Endothelial cell (in vitro differentiated cells): ENCODE measurements at places on chromosomes 3 and 15. TPM values are rescaled to one million over a fixed set of nuclear protein-coding genes. Genes with fewer than 3 reads are reported as not detected.

GRCh38 chr15:84648539-84648938 lies 5.5 kb downstream of the WDR73 start:
- H3K4me3 ChIP-seq = peak overlapping the region; percentile 62
- H3K27ac ChIP-seq = peak overlapping the region; percentile 34
- peaks cover 5% of the 10 kb centered on the region for H3K27me3 ChIP-seq
- no peak for DNase-seq
- H3K4me1 ChIP-seq = peaks cover 13% of the 10 kb centered on the region

- H3K27me3 ChIP-seq = no peaks in the 10 kb centered on the region
- no peaks in the 10 kb centered on the region for H3K4me1 ChIP-seq
- H3K4me3 ChIP-seq = no peak overlapping the region
- H3K27ac ChIP-seq = no peak overlapping the region
- no peak for DNase-seq
- peaks cover 12% of the 10 kb centered on the region for H3K36me3 ChIP-seq
Measured at GRCh38 chr15:76776969-76777368, 128.2 kb downstream of the SCAPER start.

DNA sequence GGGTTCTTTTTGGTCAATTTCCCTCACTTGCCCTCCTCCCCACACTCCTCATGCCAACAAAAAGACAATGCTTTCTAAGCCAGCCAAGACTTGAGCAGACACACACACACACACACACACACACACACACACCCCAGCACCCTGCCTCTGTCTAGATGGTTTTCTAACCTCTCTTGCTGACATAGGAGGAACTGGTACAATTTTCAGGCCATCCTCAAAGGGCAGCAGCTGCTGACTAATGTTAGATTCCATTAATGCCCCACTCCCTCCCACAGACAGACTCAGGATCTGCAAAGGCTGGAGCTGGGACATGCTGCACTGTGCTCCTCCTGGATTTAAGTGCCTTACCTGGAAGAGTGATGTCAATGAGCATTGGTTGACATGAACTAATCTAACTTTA lies 438.4 kb downstream of the OCA2 start:
- H3K27me3 ChIP-seq = no peaks in the 10 kb centered on the region
- DNase-seq = no peak
- H3K27ac ChIP-seq = no peak overlapping the region
- H3K4me1 ChIP-seq = peaks cover 17% of the 10 kb centered on the region
- H3K4me3 ChIP-seq = no peak overlapping the region

DNA sequence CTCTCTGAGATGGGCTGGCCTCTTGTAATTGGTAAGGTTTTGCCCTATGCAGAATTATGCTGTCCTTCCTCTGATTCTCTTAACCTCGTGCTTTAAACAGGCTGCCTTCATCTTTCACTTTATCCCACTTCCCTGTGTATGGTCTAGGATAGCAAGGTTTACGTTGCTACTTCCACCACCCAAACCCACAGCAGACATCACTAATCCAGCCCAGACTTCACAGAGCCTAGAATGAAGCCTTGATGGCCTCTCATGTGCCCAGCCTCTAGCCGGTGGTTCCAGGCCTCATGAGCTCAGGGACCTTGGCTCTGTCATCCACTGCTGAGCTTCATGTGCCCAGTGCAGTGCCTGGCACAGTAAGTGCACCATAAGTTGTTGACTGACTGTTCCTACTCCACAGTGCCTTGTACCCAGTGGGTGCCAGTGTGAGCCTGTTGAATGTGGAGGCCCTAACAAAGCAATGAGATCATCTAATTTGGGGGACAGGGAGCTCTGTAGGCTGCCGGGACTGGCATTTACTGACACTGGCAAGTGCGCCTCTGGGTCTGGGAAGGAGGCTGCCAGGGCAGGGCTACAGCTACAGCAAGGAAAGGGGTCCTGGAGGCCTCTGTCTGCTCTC lies 12.5 kb downstream of the SLC6A6 start:
- H3K4me1 ChIP-seq = peaks cover 27% of the 10 kb centered on the region
- H3K36me3 ChIP-seq = peaks cover 18% of the 10 kb centered on the region
- peaks cover 7% of the 10 kb centered on the region for H3K27me3 ChIP-seq
- no peak overlapping the region for H3K27ac ChIP-seq
- no peak for DNase-seq

DNA sequence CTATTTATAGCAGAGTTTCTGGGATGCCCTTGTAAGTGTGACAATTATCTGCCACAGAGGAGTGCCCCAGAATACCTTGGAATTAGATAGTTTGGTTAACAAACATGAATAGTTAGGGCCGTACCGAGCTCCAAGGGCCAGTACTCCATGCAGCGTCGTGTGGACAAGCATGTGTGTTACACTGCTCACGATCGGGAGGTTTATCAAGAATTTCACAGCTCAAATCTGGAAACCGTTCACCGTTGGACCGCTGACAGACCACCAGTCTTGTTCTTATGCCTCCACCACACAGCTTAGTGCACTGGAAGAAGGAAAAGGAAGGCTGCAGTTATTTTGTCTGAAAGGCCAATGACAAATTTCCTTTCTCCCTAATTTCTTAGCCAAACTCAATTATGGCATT lies 93.7 kb downstream of the ADAMTS9 start:
- H3K4me3 ChIP-seq = no peak overlapping the region
- no peak overlapping the region for H3K27ac ChIP-seq
- peaks cover 4% of the 10 kb centered on the region for H3K27me3 ChIP-seq
- DNase-seq = no peak
- peaks cover 3% of the 10 kb centered on the region for H3K4me1 ChIP-seq

- peaks cover 13% of the 10 kb centered on the region for H3K27me3 ChIP-seq
- peaks cover 4% of the 10 kb centered on the region for H3K36me3 ChIP-seq
- peaks cover 7% of the 10 kb centered on the region for H3K4me1 ChIP-seq
- no peak for DNase-seq
- H3K4me3 ChIP-seq = no peak overlapping the region
- H3K27ac ChIP-seq = no peak overlapping the region
Measured at GRCh38 chr3:126479642-126480041, 4.0 kb upstream of the ZXDC start.

DNA sequence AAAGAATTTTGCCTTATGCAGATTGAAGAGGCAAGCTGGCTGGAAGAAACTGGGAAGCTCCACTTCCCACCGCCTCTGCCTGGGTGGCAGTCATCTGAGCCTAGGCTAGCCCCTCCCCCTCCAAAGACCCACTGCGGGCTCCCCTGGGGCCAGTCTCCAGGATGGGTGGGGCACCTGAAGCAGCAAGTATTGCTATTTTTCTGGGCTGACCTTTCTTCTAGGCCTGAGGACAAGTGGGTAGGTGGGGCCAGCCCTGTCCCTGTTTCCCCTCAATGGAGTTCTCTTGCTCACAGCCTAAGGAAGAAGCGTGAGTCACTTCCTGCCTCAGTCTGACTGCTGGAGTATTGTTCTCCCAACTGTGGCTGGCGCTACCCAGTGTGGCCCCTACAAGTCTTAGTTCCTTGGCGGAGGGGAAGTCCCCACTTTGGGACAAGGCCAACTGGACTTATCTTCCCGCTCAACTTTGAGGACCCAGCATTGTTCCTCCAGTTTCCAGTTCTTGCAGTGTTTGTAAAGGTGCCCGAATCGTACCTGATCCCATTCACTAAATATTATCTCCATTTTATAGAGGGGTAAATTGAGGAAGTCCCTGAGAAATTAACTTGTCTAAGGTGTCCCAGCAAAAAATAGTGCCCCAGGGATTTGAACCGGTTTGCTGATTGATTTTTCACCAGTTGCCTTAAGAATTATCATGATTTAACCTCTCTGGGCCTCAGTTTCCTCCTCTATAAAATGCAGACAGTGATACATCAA lies 1.4 kb downstream of the FURIN start:
- H3K36me3 ChIP-seq = peaks cover 7% of the 10 kb centered on the region
- H3K4me3 ChIP-seq = peak overlapping the region; percentile 93
- peaks cover 15% of the 10 kb centered on the region for H3K27me3 ChIP-seq
- H3K27ac ChIP-seq = peak overlapping the region; percentile 91
- H3K4me1 ChIP-seq = peaks cover 53% of the 10 kb centered on the region
- peak; percentile 54 for DNase-seq

GRCh38 chr15:43957724-43958123 lies 130.9 kb downstream of the WDR76 start:
- no peaks in the 10 kb centered on the region for H3K4me1 ChIP-seq
- no peak for DNase-seq
- H3K27me3 ChIP-seq = no peaks in the 10 kb centered on the region
- no peaks in the 10 kb centered on the region for H3K36me3 ChIP-seq

DNA sequence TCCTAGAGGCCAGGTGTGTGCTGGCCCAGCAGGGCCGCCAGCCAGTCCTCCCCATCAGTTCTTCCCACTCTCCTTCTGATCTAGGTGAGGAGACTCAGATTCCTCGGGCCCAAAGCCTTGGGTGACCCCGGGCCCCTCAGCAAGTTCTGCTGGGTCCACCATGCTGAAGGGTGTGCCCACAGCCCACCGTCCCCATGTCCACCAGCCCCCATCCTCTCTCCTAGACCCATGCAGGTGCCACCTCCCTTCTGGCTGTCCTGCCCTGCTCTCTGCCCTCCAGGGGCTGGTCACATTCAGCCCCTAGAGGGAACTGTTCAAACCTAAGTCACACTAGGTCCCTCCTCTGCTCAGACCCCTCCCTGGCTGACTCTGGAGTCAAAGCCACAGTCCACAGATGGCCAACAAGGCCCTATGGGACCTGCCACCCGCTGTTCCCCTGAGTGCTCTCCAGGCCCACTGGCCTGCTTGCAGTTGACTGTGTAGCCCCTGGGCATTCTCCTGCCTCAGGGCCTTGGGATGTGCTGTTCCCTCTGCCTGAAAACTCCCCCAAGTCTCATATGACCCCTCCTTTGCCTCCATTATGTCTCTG lies 878 bp upstream of the TLR9 start:
- H3K36me3 ChIP-seq = peaks cover 18% of the 10 kb centered on the region
- H3K4me1 ChIP-seq = no peaks in the 10 kb centered on the region
- no peak overlapping the region for H3K4me3 ChIP-seq
- no peak for DNase-seq
- peak overlapping the region; percentile 2 for H3K27ac ChIP-seq

DNA sequence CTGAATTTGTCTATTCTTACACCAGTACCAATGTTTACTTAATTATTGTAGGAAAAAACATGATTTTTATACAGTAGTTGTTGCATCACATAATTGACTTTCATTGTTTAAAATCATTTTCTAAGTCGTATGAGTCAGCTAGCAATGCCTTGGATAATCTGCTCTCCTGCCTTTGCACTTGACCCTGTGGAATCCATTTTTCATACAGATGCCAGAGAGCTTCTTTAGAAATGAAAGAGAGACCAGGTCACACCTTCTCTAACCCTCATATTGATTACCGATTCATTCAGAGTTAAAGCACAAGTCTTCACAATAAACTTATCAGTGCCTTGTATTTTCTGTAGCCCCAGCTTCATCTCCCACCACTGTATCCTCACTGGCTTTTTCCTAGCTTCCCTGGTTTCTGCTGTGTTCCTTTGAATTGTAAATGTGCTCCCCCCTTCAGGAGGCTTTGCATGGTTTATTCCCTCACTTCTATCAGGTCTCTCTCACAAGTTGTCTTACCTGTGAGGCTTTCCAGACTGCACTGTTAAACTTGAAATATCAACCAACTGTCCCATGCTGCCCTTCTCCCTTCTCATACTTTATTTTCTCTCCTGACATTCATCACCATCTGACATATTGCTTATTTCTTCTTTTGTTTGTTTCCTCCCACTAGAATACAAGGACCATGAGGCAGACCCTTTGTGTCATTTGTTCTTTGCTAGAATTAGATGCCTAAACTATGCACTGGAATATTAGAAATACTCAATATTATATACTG lies 662.0 kb upstream of the GBE1 start:
- no peaks in the 10 kb centered on the region for H3K36me3 ChIP-seq
- no peak overlapping the region for H3K4me3 ChIP-seq
- peak overlapping the region; percentile 15 for H3K27ac ChIP-seq
- no peak for DNase-seq
- peaks cover 4% of the 10 kb centered on the region for H3K27me3 ChIP-seq
- no peaks in the 10 kb centered on the region for H3K4me1 ChIP-seq

DNA sequence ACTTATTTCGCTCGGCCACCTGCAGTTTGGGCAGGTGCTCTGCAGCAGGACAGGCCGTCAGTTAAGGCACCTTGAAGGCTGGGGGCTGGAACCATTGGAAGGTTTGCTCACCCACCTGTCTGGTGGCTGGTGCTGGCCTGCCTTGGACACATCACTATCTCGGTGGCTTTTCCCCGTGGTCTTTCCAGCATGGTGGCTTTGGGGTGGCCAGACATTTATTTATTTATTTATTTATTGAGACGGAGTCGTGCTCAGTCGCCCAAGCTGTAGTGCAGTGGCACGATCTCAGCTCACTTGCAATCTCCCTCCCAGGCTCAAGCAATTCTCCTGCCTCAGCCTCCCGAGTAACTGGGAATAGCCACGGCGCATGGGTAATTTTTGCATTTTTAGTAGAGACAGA lies 11.7 kb downstream of the ISG20 start:
- DNase-seq = no peak
- peaks cover 3% of the 10 kb centered on the region for H3K27me3 ChIP-seq
- H3K4me3 ChIP-seq = no peak overlapping the region
- H3K27ac ChIP-seq = no peak overlapping the region
- H3K4me1 ChIP-seq = peaks cover 15% of the 10 kb centered on the region

CMTM7 gene
- 54.4 TPM for total RNA-seq

LTK gene
- 25.7 TPM for total RNA-seq

MEX3B gene
- 98.2 TPM for total RNA-seq

BCL2A1 gene
- 2.1 TPM for total RNA-seq

SCAMP5 gene
- 132 TPM for total RNA-seq

DNAH12 gene
- total RNA-seq = 0.85 TPM

CPLX3 gene
- total RNA-seq = not detected

GOLGA8G gene
- not detected for total RNA-seq

TPRG1 gene
- total RNA-seq = 2.1 TPM

RTP3 gene
- total RNA-seq = not detected
